ENCODE measurements at places on chromosomes 2 and 18.

DNA sequence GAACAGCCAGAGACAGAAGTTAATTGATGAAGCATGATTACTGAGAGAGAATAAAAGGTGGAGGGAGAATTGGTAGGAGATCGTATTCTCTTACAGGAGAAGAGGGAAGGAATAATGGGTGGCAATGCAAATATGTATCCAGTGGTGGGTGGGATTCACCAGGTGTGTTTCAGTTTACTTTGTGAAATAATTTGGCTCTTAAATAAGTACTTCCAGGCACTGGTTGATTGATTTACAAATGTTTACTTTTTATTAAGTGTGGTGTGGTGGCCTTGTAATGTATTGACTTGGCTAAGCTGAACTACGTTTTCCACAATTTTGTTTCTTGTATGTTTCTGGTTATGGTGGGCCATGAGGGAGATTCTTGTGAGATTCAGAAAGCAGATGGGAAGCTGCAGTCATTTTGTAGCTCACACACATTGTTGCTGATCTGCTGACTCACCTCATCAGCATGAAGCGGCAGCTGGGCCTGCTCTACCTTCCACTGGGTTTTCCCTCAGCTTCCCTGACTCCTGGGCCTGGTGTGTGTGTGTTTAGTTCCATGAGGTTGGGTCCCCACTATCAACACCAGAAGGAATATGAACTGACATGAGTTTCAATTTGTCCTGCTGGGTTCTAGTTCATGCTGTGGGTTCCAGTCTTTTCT, 32.6 kb downstream of the MYL12B start:
- no peak for DNase-seq

DNA sequence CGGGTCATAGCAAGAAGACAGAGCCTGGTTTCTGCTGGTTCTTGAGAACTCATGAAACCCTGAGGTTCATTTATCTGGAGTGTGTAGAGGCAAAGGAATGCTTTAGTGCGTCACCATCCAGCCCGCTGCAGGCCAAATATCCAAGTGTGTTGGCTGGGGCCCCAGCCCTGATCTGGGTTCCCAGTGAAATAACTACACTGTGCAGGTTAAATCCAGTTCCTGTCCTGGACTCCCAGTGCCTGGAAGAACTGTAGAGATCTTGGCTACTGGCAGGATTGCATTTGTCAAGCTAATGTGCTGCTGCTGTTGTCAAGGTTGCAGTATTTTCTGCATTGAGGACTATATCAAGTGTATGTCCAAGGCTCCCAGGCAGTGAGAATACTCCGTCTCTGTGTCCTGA, 89.9 kb downstream of the MAPK4 start:
- DNase-seq, result no peak

GRCh38 chr2:150689590-150689989, 202.1 kb upstream of the RND3 start:
- DNase-seq, result no peak

DNA sequence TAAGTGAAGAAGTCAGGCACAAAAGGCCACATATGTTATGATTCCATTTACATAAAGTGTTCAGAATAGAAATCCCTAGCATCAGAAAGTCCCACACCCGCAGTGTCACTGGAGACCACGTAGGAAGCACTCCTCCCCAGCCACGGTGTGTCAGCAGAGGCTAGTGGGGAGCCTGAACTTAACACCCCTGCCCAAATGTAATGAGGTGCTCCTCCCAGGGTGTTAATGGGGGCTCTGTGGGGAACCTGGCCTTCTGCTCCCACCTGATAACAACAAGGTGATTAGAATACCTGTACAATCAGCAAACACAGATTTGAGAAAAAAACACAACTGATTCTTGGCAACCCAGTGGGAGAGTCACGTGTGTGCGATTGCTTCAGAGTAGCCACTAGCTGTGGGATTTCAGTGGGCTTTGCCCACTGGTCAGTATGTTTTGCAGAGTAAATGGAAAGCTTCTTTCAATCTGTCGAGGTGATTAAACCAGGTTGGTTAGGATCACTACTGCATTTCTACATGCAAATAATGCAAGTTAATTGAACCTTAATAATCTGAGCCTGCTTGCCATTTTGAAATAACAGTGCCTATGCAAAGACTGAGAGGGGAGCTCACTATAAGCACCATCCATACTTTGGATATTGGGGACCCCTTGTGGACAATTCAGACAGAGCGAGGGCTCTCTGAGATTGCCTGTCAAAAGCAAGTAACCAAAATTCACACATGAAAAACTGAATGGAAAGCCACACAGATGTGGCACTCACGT, 20.6 kb upstream of the ATRAID start:
- peak; percentile 43 for DNase-seq

DNA sequence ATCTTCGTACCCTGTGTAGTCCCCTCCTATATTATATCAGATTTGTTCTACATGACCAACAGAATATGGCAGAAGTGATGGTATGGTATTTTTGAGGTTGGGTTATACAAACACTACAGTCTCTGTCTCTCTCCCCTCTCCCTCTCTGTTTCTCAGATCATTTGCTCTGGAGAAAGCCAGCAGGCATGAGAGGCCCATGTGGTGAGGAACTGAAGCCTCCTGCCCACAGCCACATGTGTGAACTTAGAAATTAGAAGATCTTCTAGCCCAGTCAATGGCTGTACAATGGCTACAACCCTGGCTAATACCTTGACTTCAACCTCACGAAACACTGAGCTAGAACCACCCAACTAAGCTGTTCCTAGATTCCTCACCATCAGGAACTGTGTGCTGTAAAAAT, 250.6 kb downstream of the SMAD2 start:
- no peak for DNase-seq

GRCh38 chr2:182631299-182631698, 84.8 kb upstream of the DNAJC10 start:
- DNase-seq, result no peak

GRCh38 chr2:140855471-140855870, 1275.3 kb downstream of the LRP1B start:
- no peak for DNase-seq

Measured in Panc1 (cell line).